ENCODE measurements at places on chromosomes 7 and 10.

DNA sequence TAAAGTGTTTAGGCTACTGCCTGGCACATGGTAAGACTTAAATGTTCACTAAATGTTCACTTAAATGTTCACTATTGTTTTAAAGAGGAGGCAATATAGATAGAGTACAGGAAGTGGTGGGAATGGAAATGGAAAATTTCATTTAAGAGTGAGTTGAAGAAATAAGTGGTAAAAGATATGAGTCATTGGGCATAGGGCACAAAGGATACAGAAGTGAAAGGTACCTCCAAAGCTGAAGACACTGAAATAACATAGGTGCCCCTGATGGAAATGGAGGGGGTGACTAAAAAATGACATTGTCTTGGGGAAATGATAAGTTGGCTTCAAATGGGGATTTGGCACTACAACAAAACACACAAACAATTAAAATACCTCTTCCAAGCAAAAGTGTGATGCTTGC, 5.2 kb upstream of the FRA10AC1 start:
- no peak for DNase-seq

- DNase-seq, result no peak
Measured at GRCh38 chr10:1130995-1131790, 75.0 kb downstream of the WDR37 start.

DNA sequence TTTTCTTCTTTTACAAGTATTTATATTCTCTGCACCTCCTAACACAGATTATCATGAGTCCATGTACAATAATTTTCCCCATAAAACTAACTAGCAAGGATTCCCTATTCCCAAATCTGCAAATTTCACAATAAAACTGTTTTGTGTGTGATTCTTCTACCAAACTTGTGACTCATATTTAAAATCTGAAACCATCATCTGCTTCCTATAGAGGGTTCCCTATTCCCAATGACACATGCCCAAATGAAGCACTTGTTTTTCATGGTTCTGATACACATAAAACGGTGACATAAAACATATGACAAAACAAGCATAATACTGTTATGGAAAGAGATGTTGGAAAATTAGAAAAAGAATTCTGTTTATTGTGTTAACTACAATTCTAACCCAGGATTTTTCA, 657.6 kb downstream of the PARD3 start:
- DNase-seq, result no peak

- DNase-seq, result no peak
Measured at GRCh38 chr10:127976286-127976685, 69.4 kb downstream of the PTPRE start.

DNA sequence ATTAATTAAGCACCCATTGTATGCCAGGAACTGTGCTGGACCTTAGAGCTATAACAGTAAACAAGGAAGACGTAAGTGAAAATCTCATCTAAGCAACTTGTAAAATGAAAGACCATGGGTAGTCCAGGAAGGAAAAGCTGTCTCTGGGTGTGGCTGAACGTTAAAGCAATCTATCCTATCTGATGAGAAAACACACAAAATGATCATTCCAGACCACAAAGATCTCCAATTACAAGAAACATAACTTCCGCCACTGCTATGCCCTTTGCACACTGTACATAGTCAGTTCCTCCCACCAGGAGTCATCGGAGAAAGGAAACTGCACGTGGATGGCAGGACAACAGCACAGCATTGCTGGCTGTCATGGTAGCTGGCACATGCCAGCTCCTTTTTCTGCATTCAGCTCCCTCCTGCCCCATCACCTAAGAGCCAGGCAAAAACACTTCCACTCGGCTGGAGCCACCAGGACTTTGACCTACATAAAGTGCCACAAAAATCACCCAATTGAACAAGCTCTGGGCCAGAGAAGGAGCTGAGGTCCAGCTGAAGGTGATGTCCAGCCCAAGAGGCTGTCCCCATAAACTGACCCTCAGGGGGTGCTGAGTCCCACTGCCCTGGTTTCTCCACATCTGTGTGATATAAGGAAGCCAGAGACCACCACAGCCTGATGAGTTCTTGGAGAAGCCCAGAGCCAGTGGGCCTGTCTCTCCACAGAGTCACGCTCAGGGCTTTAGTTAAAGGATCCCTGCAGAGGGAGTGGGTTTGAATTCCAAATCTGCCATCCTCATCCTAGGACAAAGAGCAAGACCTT, 56.4 kb downstream of the STEAP1B start:
- DNase-seq, result no peak

DNA sequence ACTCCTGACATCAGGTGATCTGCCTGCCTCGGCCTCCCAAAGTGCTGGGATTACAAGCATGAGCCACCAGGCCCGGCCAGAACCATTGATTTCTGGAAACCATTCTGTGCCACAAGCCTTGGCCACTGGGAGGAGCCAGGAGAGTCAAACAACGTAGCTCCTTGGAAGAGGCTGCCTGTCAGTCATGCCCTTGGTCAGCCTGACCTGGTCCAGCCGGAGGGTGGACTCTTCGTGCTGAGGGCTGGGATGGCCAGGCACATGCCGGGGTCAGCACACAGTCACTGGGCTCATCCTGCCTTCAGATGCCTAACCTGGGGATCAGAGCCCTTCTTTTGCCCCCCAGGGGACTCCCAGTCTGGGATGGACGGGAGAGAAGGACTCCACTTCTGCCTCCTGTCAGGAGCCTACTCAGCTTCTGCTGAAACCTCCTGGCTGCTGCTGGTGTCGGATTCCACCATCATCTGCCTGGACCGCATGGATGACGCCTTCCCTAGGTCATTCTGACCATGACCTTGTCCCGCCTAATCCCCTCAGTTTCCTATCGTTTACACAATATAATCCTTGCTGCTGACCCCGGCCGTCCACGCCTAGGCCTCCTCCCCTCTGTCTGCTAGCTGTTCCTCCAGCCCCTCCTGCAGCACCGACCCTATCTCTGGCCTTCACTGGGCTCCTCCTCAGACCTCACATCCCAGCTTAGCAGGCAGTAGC, 30.4 kb downstream of the TMEM270 start:
- DNase-seq, result no peak

GRCh38 chr7:155428171-155428834, 29.6 kb upstream of the EN2 start:
- no peak for DNase-seq

DNA sequence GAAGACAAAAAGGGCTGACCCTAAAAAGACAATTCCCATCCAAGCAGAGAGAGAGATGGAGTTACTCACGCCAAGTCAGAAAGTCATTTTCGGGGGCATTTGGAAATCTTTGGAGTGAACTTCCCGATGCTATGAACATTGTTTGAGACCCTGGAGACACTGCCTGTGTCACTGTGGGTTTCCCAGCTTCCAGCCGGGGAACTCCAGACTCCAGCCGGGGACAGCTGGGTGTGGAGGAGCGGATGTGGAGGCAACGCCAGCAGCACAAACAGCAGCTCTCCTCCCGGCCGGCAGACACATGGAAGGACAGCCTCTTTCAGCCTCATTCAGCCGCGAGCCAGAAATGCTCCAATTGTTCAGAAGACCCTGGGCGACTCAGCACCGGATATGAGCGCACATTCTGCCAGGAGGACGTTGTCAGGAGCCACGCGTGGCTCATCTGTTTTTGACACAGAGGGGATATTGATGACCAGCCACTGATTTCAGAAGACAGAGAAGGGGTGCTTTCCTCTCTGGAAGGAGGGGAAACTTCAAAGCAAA, 97.6 kb downstream of the PRPF18 start:
- DNase-seq, result no peak

DNA sequence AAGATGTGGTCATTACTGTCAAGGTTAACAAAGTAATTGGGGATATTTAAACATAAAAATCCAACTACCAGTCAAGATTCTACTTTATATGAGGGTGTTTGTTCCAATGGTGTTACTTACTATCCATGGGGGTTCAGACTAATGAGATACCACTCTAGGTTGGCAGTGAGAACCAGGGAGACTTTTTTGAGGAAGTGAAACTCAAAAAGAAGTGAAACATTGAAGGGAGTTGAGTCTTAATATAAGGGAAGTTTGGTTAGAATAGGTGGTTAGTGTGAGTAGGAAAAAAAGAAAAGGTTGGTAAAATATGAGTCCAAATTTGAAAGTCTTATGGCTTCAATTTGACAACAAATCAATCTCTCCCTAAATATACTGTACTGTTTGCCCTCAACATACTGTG, 123.6 kb upstream of the ANK3 start:
- DNase-seq, result no peak

- DNase-seq, result no peak
Measured at GRCh38 chr7:106239406-106239805, 45.4 kb downstream of the NAMPT start.

- DNase-seq, result no peak
Measured at GRCh38 chr7:130154501-130155317, 50.5 kb downstream of the TMEM209 start.

DNA sequence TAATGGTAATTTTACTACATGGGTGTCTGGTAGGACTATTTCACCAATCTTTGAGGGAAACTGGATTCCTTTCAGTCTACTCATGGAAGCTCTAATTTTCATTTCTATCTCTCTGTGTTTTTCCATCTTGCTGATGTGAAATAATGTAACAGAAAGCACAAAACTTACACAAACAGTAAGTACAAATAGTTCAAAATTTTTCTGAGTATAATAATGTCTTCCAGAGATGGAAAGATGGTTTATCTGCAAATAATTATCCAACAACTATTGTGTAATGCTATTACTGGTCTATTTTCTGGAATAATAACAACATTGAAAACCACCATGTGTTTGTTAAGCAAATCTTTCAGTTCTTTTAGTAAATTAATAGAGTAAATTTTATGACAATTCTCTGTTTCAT, 565.8 kb upstream of the MGMT start:
- no peak for DNase-seq

- DNase-seq, result no peak
Measured at GRCh38 chr10:72260239-72260975, 13.3 kb upstream of the DDIT4 start.

DNA sequence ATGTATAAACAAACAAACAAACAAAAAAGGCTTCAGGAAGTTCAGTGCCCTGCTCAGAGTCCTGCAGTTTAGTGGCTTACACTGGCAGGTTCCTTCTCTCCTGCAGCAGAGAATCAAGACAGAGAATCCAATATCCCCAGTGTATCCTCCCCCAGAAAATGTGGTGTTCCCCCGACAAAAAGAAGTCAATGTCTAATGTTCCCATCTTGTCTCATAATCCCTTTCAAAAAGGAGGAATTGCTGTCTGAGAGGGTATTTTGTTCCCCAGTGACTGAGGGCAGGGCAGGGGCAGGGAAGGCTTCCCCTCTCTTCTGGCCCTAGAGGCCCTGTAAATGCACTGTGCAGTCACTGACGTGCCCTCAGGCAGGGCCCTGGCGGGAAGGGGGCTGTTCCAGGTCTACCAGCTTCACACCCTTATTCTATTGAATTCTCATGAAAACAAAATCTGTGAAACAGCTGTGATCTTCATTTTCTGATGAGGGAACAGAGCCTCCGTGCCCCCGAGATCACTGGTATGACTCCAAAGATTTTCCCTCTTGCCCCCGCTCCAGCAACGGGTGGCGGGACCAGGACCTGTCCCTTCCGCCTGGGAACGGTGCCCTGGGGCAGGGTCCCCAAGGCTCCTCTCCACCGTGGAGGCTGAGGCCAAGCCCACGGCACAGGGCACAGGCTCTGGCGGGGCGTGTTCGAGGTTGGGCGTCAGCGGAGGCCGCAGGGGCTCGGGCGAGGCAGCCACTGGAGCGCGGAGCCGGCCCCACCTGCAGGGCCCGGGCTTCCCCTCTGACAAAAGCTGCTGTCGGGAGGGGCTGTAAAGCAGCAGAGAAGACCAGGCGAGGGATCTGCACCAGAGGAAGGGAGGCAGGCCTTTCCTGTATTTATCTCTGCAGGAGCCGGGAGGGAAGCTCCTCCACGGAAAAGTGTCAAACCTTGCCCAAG, 13.4 kb upstream of the WDFY4 start:
- peak; percentile 24 for DNase-seq

GRCh38 chr7:37901236-37901827, 15.3 kb downstream of the SFRP4 start:
- no peak for DNase-seq
